ENCODE measurements at places on chromosomes 16 and 17. TPM values are rescaled to one million over a fixed set of nuclear protein-coding genes. Genes with fewer than 3 reads are reported as not detected.

DNA sequence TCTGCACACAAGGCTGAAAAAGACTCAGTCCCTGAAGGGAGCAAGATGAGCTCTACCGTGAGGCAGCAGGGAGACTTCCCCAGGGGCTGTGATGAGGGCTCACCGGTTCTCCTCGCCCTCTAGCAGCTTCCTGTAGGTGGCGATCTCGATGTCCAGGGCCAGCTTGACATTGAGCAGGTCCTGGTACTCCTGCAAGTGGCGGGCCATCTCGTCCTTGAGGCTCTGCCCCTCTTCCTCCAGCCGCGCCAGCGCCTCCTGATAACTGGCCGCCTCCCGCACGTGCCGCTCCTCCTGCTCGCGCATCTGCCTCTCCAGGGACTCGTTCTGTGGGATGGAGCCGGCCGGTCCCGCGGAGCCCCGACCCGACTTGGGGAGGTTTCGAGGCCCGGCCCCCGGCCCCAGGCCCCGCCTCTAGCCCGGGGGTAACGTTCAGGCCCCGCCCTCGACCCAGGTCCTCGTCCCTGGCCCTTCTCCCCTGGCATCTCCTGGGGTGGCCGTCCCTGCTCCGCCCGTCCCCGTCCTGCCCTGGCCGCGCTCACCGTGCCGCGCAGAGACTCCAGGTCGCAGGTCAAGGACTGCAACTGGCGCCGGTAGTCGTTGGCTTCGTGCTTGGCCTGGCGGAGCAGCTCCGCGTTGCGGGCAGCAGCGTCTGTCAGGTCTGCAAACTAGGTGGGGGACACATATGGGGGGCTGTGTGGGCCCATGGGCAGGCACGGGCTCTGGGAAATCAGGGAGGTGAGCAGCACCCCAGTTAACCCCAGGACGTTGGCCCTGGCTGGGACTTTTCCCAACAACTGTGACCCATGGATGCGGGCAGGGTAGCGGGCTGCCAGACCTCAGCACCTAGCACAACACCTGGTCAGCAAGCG is 3.9 kb downstream of the GFAP start:
- no peaks in the 10 kb centered on the region for H3K36me3 ChIP-seq
- peak; percentile 74 for DNase-seq
- H3K27me3 ChIP-seq: no peaks in the 10 kb centered on the region
- H3K27ac ChIP-seq: no peak overlapping the region
- peak overlapping the region; percentile 28 for H3K4me3 ChIP-seq
- no peaks in the 10 kb centered on the region for H3K4me1 ChIP-seq

GRCh38 chr16:71185347-71185746 is 45.2 kb downstream of the HYDIN start:
- H3K4me1 ChIP-seq: no peaks in the 10 kb centered on the region
- H3K36me3 ChIP-seq: no peaks in the 10 kb centered on the region
- no peak overlapping the region for H3K4me3 ChIP-seq

DNA sequence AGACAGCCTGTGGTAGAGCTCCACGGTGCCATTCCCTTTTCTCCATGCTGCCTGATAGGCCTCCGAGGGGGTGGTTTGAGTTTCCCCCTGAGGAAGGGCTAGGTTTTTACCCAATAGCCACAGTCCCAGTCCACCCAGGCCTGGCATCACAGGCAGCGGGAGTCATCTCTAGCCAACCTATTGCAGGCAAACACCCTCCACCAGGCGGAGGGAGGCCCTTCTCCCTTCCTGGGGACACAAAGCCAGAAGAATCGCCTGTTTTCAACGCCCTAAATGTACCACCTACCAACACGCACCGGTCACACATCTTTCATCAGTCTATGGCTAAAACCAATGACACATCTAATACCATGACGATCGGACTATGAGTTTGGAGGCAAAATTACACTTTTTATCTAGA is 7.4 kb downstream of the CSNK1D start:
- H3K27me3 ChIP-seq: no peaks in the 10 kb centered on the region
- H3K36me3 ChIP-seq: peaks cover 35% of the 10 kb centered on the region
- H3K27ac ChIP-seq: no peak overlapping the region
- DNase-seq: no peak

DNA sequence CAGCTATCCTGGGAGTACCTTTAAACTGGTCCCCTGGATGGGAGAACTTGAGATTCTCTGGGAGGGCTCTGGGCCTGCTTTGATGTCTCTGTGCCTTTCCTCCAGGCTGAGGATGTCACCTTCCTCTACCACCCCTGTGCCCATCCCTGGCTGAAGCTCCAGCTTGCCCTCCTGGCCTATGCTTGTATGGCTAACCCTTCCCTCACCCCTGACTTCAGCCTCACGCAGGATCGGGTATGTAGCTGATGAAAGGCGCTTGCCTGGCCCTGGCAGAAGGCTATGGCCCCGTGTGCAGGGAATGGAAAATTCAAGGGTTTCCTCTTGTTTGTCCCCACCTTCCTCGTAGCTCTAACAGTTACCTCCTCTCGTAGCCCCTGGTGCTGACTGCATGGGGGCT is 3.0 kb downstream of the TP53I13 start:
- H3K27ac ChIP-seq: no peak overlapping the region
- H3K4me3 ChIP-seq: no peak overlapping the region
- H3K4me1 ChIP-seq: peaks cover 4% of the 10 kb centered on the region
- DNase-seq: peak; percentile 16

CD300LG gene
- 0.32 TPM for total RNA-seq

CDIP1 gene
- total RNA-seq: 18.4 TPM

MYOCD gene
- 1.1 TPM for total RNA-seq

Data from colonic mucosa (tissue), 4 donors.